ENCODE measurements at places on chromosomes 7 and 10. TPM values are rescaled to one million over a fixed set of nuclear protein-coding genes. Genes with fewer than 3 reads are reported as not detected.

Gene ARHGEF35
- 1.5 TPM for polyA plus RNA-seq

Gene PDE6C
- polyA plus RNA-seq = 1.2 TPM

Gene LRRC4
- polyA plus RNA-seq = 3.2 TPM

Gene ADAM12
- polyA plus RNA-seq = 21.0 TPM

Gene SUN3
- polyA plus RNA-seq = not detected

Gene HEPACAM2
- polyA plus RNA-seq = not detected

Gene ATG9B
- polyA plus RNA-seq = 1.6 TPM

Gene ERVW-1
- 0.82 TPM for polyA plus RNA-seq

Gene FAM25G
- not detected for polyA plus RNA-seq

Gene GDF2
- polyA plus RNA-seq = not detected

Gene ARMC3
- polyA plus RNA-seq = 0.11 TPM

Gene OPN4
- polyA plus RNA-seq = 1.5 TPM

Gene SLC26A3
- polyA plus RNA-seq = not detected

Gene METTL27
- 2.8 TPM for polyA plus RNA-seq

Gene FAM25C
- polyA plus RNA-seq = not detected

Gene RBM33
- 26.3 TPM for polyA plus RNA-seq

Gene ADRB1
- 0.20 TPM for polyA plus RNA-seq

Gene NUPR2
- not detected for polyA plus RNA-seq

Gene TUBAL3
- 0.82 TPM for polyA plus RNA-seq

Gene STEAP1B
- 2.4 TPM for polyA plus RNA-seq

Gene ITPRID1
- polyA plus RNA-seq = 0.23 TPM

Gene AOAH
- polyA plus RNA-seq = 3.5 TPM

Gene CASTOR2
- polyA plus RNA-seq = 7.7 TPM

Gene NPY4R2
- 0.10 TPM for polyA plus RNA-seq

Gene IDI2
- not detected for polyA plus RNA-seq

Gene LYZL1
- polyA plus RNA-seq = not detected

Gene CRPPA
- polyA plus RNA-seq = 4.2 TPM

Gene GNAT3
- 0.23 TPM for polyA plus RNA-seq

Gene COL17A1
- polyA plus RNA-seq = 2.0 TPM

Gene LEP
- polyA plus RNA-seq = not detected

Gene ZNF503
- 13.9 TPM for polyA plus RNA-seq

Gene FAM204A
- 36.7 TPM for polyA plus RNA-seq

Gene GPR26
- polyA plus RNA-seq = 0.10 TPM

Gene NEUROD6
- polyA plus RNA-seq = 0.08 TPM

Gene LRCH4
- polyA plus RNA-seq = 30.5 TPM

All from muscle of leg (tissue), 16 donors.